Hippocampal formation (tissue), 2 donors: ENCODE measurements at places on chromosomes 1 and 21.

- no peak for DNase-seq
Observed at GRCh38 chr1:187477103-187477502, 648.4 kb downstream of the PLA2G4A start.

- no peak for DNase-seq
Observed at GRCh38 chr1:112267206-112267605, 128.8 kb upstream of the CTTNBP2NL start.

DNA sequence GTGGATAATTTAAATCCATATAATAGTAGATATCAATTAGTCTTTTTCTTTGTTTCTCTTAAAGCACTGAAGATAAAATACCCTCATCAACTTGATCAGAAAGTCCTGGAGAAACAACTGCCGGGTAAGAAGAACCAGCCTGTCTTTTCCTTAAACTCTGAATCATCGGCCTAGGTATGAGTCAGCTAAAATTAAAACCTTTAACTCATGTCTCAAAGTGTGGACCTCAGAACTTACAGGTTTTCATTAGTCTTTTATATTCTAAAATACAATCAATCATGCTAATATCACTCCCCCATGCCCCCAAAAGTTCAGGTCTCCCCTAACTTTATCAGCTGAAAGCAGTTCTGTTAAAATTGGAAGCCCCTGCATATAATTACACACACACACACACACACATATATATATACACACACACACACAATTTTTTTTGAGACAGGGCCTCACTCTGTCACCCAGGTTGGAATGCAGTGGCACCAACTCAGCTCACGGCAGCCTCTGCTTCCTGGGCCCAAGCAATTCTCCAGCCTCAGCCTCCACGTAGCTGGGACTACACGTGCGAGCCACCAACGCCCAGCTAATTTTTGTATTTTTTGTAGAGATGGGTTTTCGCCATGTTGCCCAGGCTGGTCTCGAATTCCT, 61.3 kb downstream of the B3GALNT2 start:
- no peak for DNase-seq

- DNase-seq = no peak
Observed at GRCh38 chr1:7956218-7957032, 5.1 kb upstream of the PARK7 start.

- no peak for DNase-seq
Observed at GRCh38 chr1:231934797-231935196, 308.2 kb downstream of the DISC1 start.

GRCh38 chr1:229130028-229130668, 140.8 kb upstream of the RAB4A start:
- DNase-seq = no peak

DNA sequence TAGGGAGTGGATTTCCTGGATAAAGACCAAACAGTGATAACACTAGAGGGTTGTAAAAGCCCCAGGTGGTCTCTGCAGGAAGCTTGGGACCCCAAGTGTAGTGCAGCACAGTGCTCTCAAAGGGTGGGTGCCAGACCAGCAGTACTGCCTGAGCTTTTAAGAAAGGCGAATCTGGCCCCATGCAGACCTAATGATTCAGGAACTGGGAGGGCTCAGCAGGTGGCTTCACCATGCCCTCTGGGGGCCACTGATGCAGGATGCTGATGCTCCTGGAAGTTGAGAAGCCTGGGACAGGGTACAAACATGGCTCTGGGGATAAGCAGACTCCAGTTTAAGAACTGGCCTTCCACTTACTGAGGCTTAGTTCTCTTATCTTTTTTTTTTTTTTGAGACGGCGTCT, 29.1 kb upstream of the NEK2 start:
- no peak for DNase-seq

- DNase-seq = no peak
Observed at GRCh38 chr1:153778824-153779519, 3.8 kb downstream of the SLC27A3 start.

DNA sequence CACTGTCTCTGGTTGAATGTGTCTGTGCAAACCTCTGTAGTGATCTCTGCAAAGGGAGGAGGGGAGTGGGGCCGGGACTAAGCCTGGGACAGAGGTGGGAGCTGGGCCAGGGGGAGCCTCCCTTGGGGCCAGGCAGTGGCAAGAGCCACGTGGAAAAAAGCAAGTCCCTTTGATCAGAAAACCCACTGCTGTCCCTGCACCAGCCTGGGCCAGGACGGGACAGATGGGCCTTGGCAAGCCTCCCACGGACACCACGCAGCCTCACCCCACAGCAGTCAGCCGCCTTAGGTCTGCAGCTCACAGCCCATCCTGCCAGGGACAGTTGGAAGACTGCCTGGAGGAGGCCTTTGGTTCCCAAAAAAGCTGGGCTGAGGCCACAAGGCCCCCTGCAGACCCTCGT, 11.7 kb upstream of the TRAPPC10 start:
- peak; percentile 72 for DNase-seq

- no peak for DNase-seq
Observed at GRCh38 chr1:167438171-167439138, 79.9 kb downstream of the CD247 start.

DNA sequence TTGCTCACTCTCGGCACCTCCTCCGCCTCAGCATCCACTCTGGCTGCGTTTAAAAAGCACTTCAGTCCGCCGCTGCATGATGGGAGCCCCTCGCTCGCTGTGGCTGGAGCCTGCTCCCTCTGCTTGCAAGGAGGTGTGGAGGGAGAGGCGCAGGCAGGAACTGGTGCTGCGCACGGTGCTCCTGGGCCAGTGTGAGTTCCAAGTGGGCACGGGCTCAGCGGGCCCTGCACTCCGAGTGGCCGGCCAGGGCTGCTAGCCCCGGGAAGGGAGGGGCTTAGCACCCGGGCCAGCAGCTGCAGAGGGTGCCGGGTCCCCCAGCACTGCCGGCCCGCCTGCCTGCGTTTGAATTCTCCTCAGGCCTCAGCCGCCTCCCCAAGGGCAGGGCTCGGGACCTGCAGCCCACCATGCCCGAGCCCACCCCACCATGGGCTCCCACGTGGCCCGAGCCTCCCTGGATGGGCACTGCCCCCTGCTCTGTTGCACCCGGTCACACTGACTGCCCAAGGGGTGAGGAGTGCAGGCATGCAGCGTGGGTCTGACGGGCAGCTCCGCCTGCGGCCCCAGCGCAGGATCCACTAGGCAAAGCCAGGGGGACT, 1599.5 kb downstream of the NCAM2 start:
- DNase-seq = no peak

DNA sequence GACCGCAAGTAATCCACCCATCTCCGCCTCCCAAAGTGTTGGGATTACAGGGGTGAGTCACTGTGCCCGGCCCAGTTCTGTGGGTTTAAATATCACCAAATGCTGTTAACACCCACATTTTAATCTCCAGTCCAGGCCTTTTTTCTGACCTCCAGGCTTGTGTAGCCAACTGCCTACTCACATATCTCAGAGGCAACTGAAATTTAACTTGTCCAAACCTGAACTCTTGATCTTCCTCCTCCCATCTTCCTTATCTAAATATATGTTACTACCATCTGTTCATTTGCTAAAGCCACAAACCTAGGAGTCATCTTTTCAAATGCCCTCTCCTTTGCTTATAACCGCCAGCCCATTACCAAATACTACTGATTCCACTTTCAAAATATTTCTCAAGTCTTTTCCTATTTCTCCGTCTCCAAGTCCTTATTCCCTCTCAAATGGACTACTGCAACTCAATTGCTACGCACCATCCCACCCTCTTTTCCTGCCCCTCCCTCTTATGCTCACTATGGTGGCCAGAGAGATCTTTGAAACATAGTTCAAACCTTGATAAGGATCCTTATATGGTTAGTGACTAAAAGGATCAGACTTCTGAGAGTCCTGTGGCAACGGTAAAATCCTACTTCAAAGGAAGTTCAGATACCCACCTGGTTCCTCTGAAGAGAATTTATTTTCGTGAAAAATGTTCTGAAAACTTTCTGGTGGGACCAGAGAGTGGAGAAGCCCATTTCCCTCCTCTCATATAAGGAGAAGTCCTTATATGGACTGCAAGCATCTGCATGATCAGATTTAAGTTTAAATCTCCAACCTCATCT, 78.5 kb upstream of the CDC42BPA start:
- no peak for DNase-seq

DNA sequence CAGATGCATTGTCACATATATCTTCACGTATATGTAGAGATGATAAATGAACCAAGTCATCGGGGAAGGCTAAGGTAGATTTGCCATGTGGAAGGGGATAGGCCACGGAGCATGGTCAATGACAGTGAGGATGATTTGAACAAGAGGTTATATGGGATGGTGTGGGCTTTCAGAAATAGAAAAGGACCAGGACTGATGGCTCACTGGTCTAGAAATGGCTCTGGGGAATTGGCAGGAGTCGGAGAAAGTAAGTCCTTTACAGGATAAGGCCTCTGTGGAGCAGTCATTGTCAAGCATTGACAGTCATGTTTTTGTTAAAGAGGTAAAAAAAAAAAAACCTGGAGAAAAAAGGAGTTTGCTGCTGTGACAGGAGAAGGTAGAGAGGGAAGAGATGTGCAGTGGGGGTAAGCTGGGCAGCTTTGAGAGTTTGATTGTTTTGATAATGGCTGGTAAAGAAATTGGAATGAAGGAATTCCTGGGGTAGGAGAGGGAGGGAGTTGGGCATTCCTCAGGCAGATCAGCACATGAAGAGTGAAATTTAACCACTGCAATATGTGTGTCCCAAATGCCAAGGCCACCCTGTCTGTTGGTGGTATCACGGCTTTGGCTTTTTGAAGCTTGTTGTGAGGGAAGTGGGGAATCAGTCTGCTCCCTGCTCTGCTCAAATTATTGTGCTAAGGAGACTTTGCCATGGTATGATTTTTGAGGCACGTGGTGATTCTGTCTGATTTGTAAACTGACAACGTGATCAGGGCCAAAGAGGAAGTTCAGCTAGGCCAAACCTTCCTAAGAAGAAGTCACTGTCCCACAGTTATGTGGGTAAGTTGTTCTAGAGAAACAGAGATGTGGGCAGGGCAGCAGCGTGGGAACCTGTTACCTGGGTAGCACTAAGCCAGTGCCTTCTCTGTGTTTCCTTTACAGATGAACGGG, 26.0 kb downstream of the MACF1 start:
- DNase-seq = no peak

- DNase-seq = no peak
Observed at GRCh38 chr1:232548691-232549090, 81.2 kb downstream of the SIPA1L2 start.

DNA sequence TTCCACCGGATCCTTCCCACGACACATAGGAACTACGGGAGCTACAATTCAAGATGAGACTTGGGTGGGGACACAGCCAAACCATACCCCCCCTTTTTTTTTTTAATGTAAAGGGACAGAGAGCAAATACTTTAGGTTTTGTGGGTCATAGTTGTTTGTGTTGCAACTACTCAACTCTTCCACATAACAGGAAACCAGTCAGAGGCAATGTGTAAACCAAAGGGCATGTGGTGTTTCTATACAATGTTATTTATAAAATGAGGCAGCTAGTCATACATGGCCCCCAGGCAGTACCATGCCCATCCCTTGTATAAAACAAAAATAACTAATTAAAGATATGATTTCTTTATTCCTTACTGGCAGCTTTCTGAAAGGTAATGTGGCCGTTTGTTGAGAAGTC, 845.4 kb upstream of the ADAMTS5 start:
- DNase-seq = no peak

DNA sequence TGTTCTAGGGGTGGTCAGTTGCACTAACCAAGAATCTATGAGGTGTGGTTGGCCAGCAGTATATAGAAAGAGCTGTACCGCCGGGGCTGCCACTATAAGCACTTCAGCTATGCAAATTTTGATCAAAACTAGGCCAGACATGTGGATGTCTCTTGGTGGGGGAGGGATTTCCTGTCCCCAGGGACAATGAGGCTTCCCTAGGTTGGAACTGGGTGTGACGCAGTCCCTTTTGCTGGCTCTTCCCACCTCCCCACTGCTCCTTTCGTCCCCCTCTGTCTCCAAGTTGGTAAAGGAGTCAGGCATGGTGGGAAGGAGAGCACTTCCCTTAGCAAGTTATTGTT, 13.6 kb downstream of the SDCCAG8 start:
- DNase-seq = no peak

DNA sequence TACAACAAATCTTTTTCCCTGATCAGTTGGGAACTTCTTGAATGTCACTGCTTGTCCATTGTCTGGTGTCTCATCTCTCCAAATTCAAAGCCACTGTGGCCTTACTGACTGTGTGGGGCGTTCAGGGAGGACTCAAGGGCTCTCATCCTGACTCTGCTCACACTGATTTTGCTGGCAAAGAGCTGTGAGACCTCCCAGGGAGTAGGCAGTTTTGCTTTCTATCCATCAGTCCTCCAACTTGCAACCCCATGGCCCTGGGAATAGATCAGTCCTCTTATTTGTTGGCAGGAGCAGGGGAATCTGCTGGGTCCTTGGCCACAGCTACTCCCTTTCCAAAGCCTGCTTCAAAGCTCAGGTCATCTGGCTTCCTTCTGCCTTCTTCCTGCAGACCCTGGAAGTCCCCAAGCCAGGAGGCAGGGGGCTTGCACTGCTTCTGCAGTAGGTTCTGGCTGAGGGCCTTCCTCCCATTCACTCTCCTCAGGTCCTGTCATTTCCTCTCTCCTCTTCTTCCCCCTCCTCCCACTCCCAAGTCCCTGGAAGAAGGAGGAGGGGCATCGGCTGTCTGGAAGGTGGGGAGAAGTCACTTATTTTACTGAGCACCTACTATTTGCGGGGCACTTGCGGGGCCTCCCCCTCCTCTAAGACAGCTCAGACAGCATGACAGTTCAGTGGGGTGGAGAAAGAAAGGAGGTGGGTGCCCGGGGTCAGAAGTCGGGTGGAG, 876 bp upstream of the NAV1 start:
- DNase-seq = no peak

DNA sequence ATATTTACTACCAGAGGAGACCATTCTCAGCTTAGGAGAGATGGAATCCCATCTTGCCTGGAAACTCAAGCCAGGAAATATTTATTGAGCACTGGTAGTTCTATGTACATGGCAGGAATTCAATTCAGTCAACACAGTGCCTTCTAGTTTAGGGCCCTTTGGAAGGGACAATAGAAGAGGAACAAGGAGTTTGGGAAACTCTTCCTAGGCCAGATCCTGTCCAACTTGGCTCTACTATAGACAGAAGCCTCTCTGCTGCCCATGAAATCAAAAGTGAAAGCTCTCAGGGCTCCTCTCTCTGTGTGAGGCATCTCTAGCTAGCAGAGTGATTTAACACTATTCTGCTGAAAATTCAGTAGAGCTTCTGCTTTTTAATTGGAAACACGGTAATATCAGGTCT, 244.6 kb upstream of the MAP1LC3C start:
- peak; percentile 55 for DNase-seq

GRCh38 chr21:31671146-31671716, 11.7 kb downstream of the SOD1 start:
- DNase-seq = no peak

GRCh38 chr1:147496571-147497210, 44.6 kb upstream of the BCL9 start:
- no peak for DNase-seq
